ENCODE measurements at places on chromosomes 7 and 10.

GRCh38 chr10:12214763-12215218, 18.8 kb downstream of the CDC123 start:
- H3K27ac ChIP-seq = peak overlapping the region; percentile 59
- peak; percentile 65 for DNase-seq
- H3K4me1 ChIP-seq = no peaks in the 10 kb centered on the region
- peaks cover 85% of the 10 kb centered on the region for H3K36me3 ChIP-seq
- H3K27me3 ChIP-seq = no peaks in the 10 kb centered on the region

GRCh38 chr7:77441046-77441445, 24.9 kb upstream of the GSAP start:
- H3K4me1 ChIP-seq = peaks cover 14% of the 10 kb centered on the region
- DNase-seq = no peak
- no peak overlapping the region for H3K27ac ChIP-seq
- H3K27me3 ChIP-seq = no peaks in the 10 kb centered on the region

DNA sequence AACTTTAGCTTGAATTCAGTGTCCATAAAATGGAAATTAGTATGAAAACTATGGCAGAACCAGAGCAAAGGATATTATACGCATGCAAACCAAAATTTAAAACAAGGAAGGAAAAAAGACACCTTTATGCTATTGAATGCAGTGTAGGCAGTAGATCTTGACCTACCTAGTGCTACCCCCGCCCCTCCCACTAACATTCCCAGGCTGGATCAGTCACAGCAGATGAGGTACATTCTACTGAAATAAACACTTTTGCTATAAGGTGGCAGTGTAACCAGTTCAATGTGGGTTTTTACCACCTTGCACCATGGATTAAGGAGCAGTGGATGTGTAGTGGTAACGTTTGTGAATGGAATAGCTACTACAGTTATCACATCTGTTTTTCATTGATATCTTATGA, 27.9 kb downstream of the SRI start:
- H3K27me3 ChIP-seq = peaks cover 27% of the 10 kb centered on the region
- no peaks in the 10 kb centered on the region for H3K4me1 ChIP-seq
- no peak for DNase-seq
- no peak overlapping the region for H3K27ac ChIP-seq
- no peaks in the 10 kb centered on the region for H3K36me3 ChIP-seq

DNA sequence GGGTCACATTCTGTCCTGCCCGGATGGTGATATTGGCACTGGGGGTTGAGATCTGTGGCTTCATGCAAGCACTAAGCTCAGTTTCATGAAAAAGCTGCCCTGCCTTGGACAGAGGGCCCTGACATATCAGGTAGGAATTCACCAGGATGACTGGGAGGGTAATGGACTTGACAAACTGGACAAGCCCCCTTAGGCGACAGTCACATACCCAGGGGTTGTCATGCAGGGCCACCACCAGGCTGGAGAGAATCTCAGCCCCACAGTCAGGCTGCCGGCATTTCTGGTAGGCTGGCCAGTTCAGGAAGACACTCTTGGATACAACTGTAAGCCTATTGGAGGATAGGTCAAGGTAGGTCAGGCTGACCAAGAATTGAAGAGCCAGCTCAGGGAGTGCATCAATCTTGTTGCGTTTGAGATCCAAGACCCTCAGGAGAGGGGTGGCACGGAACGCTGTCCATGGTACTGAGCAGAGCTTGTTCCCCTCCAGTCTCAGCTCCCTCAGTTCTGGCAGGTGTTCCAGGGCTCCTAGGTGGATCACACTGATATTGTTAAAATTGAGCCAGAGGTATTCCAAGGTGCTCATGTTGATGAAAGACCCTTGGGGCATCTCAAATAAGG, 824 bp downstream of the LRIT2 start:
- no peaks in the 10 kb centered on the region for H3K36me3 ChIP-seq
- peaks cover 56% of the 10 kb centered on the region for H3K27me3 ChIP-seq
- no peaks in the 10 kb centered on the region for H3K4me1 ChIP-seq
- H3K4me3 ChIP-seq = no peak overlapping the region
- no peak overlapping the region for H3K27ac ChIP-seq
- DNase-seq = peak; percentile 5

DNA sequence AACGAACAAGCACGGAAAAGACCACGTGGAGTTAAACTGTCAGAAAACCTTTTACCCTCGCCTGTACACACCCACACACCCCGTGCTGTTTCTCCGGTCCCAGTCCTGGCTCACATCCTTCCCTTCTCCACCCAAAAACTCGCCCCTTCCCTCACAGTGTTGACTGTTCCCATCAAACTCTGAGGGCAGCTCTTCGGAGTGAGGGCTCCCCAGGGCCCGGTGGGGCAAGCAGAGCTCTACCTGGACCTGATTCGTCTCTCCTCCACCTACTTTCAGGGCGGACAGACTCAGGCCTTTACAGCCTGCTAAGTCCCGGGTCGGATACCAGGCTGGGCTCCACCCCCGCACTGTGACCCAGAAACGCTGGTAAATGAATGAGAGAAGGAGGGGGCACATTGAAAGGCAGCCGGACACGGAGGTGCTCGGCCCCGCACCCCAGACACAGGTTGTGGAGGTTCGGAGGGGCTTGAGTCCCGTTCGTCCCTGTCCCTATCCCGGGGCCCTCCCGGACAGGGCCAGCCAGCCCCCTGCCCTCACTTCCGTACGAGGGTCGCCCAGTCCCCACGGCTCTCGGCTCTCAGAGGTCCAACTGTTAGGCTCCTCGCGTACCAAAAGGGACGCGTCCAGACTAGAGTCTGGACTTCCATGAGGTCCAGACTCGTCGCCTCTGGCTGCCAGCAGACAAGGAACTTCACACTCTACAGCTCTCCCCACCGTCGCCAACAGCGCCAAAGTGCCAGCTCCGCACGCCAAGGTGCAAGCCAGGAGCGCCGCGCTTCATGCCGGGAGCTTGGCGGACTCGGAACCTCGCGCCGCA, 31.7 kb upstream of the ASL start:
- peaks cover 7% of the 10 kb centered on the region for H3K4me1 ChIP-seq
- no peak overlapping the region for H3K4me3 ChIP-seq
- H3K36me3 ChIP-seq = no peaks in the 10 kb centered on the region

DNA sequence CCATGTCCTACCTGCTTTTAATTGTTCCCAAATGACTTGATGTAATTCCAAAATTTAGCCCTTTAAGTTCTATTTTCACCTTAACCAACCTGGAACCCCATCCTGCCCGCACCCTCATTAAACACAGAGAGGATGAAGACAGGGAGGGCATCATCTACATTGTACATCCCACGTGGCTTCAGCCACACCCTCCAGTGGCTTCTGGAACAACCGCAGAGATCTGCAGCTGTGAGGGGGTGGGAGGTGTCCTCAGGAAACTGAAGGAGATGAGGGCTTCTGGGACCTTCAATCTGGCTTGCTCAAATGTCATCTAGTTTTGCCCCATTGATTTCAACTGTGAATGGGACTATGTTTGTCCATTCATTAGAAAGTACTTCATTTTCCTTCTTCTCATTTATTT, 39.0 kb downstream of the AKR1B1 start:
- no peak overlapping the region for H3K4me3 ChIP-seq
- no peak overlapping the region for H3K27ac ChIP-seq
- H3K27me3 ChIP-seq = no peaks in the 10 kb centered on the region
- H3K36me3 ChIP-seq = no peaks in the 10 kb centered on the region
- H3K4me1 ChIP-seq = peaks cover 16% of the 10 kb centered on the region

GRCh38 chr7:85176197-85176596, 10.7 kb downstream of the SEMA3D start:
- H3K4me1 ChIP-seq = no peaks in the 10 kb centered on the region
- DNase-seq = no peak
- no peaks in the 10 kb centered on the region for H3K36me3 ChIP-seq
- peaks cover 38% of the 10 kb centered on the region for H3K27me3 ChIP-seq

- no peak overlapping the region for H3K27ac ChIP-seq
- no peak overlapping the region for H3K4me3 ChIP-seq
- H3K36me3 ChIP-seq = peaks cover 8% of the 10 kb centered on the region
- no peaks in the 10 kb centered on the region for H3K27me3 ChIP-seq
Observed at GRCh38 chr7:105790996-105791395, 85.4 kb downstream of the ATXN7L1 start.

GRCh38 chr7:73394422-73394821, 39.2 kb upstream of the FZD9 start:
- H3K4me1 ChIP-seq = no peaks in the 10 kb centered on the region
- no peak overlapping the region for H3K4me3 ChIP-seq
